Pulmonary artery endothelial cell (primary cell): ENCODE measurements at places on chromosomes 2 and 18. TPM values are rescaled to one million over a fixed set of nuclear protein-coding genes. Genes with fewer than 3 reads are reported as not detected.

DNA sequence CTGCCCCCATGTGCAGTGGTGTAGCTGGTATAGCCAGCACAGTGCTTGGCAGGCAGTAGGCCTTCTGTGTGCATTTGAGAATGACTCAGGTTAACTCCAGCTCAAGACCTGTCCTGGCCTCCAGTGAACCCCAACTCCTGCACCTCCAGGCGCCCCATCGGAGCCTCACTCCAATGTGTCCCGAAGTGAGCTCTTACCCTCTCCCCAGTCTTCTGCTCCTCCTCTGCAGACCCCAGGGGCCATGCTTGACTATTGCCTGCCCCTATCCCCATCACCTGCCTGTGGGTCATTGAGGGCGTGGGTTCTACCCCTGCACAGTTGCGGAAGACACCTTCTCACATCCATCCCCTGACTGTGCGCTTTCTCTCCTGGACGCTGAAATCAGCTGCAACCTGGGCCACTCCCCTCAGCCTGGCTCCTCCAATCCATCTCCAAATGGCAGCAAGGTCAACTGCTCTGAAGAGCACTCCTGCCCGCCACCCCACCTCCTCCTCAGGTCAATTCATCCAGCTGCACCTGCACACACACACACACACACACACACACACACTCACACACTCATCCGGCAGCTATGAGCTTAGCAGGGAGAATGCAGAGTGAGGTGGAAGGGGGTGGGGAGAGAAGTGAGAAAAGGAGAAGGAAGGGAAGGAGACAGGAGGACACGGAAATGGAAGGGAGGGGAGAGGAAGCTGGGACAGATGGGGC lies 130.3 kb upstream of the GLI2 start:
- no peak for DNase-seq

GRCh38 chr18:23532848-23533247 lies 29.5 kb downstream of the RMC1 start:
- no peak for DNase-seq

The PTH2R gene
- total RNA-seq = 0.04 TPM in 1 of 2 replicates, not detected in the other

DNA sequence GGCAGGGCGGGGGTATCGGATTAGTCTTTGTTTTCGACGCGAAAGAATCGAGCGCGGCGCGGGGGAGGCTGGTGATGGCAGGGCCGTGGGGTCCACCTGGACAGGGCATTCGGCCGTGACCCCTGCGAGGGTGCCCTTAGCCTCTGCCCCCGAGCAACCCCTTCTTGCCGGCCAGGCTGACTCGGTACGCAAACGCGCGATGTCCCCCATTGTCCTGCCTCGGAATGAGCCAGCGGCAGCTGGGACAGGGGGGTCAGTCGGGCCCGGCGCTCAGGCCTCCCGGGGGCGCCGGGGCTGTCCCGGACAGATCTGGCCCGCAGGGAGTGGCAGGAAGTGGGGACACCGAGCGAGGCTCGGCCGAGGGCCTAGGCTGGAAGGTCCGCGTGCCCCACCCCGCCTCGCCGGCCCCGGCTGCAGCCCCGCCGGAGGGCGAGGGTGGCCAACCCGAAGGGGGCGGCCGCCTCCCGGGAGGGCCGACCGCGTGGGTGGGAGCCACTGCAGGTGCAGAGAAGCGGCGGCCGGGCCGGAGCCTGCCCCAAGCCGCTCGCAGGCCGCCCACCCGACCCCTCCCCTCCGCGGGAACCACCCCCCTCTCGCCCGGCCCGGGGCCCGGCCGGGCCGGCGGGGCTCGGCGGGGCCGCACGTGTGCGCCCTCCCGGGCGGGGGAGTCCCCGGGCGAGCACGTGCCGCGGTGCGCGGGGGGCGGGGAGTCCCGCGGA lies at the start of gene TET3:
Gene TET3, plus strand, starts transcription at position 708 of the 719 bp plus-strand sequence. CDS start 1,494 bp downstream, outside the sequence.
- DNase-seq = no peak

The KCNG3 gene
- total RNA-seq = 0.07 TPM in 1 of 2 replicates, not detected in the other

The IL1F10 gene
- total RNA-seq = not detected in 2 replicates

GRCh38 chr2:141699573-141699972 lies 431.2 kb downstream of the LRP1B start:
- DNase-seq = no peak

DNA sequence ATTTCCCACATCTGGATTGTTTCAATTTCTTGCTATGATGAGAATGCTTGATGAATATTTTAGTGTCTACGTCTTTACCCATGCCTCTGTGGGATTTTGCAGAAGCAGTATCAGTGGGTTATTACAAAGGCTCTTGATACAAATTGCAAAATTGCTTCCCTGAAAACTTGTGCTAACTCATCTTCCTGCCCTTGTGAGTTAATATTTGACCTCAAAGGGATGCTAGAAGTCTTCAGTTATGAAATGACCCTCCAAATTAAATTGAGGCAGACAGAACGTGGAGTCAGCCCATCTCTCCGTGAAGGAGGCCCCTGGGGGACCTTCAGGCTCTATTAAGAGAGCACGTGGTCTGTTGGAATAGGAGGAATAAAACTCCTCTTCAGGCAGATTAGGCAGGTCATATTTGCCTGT lies 239.2 kb upstream of the HS6ST1 start:
- DNase-seq = no peak
